ENCODE measurements at places on chromosomes 7 and 10.

DNA sequence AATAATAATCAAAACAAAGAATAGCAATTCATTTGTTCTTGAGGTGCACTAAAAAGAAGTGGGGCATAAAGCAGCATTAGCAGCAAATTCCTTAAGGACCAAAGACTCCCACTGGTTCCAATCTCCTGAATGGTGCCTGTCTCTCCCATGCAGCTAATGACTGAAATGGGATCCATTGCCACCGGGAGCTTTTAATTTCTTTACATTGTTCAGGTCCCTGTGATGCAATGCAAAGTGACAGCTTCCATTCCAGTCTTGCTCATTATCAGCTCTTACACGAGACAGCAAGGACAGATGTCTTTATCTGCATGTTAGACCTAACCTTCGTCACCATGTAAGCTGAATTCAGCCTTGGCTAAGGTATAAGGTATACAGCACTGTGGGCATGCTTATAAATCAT, 148.1 kb downstream of the POU6F2 start:
- no peak for DNase-seq

DNA sequence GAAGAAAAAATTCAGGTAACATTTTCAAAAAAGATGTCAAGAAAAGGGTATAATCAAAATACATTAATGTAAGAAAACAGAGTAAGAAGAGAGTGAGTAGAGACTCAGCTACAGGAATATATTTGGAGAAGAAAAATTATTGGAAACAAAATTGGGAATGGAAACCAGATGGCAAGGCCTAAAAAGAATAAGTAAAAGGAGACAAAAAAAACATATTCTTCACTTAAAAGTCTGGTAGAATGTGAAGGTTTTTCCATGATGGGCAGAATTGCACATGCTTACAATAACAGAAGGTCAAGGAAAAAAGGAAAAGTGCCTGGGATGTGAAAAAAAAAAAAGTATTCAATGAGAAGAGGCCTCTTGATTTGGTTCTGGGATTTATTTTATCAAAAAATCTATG, 1061.8 kb upstream of the LRRTM3 start:
- DNase-seq: no peak

DNA sequence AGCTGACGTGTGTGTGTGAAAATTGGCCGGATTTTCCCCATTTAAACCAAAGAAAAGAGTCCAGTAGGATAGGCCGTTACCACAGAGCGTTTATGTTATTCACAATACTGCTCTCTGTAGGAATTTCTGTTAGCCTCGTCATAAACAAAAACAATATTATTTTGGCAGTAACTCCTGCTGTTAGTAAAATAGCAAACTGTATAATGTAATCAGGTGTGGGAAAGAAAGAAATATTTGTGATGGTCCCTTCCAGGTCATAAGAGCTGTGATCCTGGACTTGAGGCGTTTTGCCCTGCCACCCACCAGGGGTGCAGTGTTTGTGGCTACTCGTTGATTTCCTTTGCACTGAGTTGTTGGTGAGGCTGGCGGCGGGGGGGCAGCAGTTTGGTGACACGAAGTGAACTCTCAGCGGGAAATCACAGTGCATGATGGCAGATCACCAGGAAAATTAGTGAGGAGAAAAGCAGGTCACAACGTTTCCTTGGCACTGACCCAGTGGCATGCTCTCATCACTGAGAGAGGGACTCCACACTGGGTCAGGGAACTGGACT, 2.8 kb downstream of the EEPD1 start:
- no peak for DNase-seq

- DNase-seq: no peak
These were observed 25.4 kb upstream of the ST8SIA6 start for GRCh38 chr10:17479822-17480221.

- DNase-seq: no peak
These were observed 2.1 kb upstream of the PALD1 start for GRCh38 chr10:70476249-70477035.

DNA sequence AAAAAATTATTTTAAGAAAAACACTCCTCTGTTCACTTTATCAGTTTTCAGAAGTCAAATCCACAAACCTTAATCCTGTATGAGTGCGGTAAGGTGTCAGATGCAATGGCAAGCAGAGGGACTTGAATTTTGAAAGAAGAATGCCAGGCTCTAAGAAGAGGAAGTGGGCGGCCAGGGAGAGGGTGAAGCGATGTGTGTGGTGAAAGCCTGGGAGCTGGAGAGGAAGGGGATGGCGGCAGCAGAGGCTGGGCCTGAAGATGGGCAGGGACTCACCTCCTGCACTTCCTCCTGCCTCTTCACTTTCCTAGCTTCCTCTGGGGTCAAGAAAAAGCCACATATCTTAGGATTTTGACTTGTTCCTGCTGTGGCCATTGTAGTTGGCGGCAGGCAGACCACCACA, 609.6 kb downstream of the PARD3 start:
- DNase-seq: no peak

GRCh38 chr7:1096156-1097119, 8.5 kb downstream of the GPER1 start:
- DNase-seq: no peak

GRCh38 chr7:99199226-99199625, 8.7 kb downstream of the KPNA7 start:
- DNase-seq: no peak

DNA sequence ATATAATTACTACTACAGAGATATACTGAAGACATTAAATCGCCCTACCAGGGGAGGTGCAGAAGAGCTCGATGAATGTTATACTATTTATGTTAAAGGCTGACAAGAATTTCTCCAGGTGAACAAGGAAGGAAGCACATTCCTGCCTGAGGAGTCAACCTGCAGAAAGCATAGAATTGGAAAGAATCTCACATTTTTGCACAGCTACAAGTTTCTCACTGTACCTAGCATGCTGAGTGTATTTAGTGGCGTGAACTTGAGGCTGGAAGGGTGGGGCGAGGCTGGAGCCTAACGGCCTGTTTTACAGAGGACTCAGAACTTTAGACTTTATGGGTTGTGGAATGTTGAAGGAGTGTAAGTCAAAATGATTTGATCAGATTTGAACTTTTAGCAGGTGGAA, 373.6 kb upstream of the LRGUK start:
- DNase-seq: no peak

- no peak for DNase-seq
These were observed 39.7 kb downstream of the TES start for GRCh38 chr7:116249969-116250553.

GRCh38 chr7:66140924-66141323, 26.3 kb downstream of the CRCP start:
- DNase-seq: no peak

GRCh38 chr10:102729029-102730026, 14.4 kb upstream of the WBP1L start:
- DNase-seq: peak; percentile 56

- no peak for DNase-seq
These were observed 1.0 kb upstream of the CBLL1 start for GRCh38 chr7:107742678-107743566.

GRCh38 chr10:125629758-125630376, 53.1 kb downstream of the TEX36 start:
- no peak for DNase-seq

GRCh38 chr7:98238976-98239375, 13.1 kb downstream of the TECPR1 start:
- no peak for DNase-seq

Data from CD4-positive, alpha-beta T cell treated with Interleukin-17A for 1 hour (primary cell).